Activated naive CD4-positive, alpha-beta T cell (primary cell): ENCODE measurements at places on chromosomes 4 and X.

- no peak for DNase-seq
These were observed 102.8 kb downstream of the KDM6A start for GRCh38 chrX:44975666-44976263.

- DNase-seq = no peak
These were observed 2629.2 kb downstream of the PCDH7 start for GRCh38 chr4:33349376-33349775.

DNA sequence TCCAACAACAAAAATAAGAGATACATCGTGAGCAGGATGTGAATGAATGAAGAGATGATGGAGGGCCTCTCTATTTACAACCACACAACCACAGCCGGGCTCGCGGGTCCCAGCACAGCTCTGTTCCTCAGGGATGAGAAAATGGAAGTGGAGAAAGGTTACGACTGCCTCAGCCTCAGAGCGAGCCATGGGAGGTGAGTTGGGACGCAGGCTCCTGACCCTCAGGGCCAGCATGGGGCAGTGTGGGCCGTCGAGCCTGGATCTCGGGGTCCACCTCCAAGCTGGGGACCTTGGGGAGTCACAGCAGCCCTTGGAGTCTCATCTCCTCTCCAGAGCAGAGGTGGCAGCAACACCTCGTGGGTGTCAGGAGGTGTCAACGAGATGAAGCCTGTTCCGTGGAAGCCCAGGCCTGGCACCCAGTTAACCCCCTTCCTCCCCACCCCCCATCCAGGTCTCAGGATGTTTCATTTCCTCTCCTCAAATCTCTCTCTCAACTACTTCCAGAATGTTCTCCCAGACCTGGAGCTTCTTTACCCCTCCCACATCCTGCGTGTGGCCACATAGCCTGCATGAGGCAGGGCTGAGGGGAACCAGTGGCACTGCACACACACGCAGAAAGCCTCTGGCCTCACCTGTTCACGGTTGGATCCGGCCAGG is 25.9 kb downstream of the C4orf50 start:
- DNase-seq = no peak

- no peak for DNase-seq
These were observed 1206.5 kb upstream of the PABPC4L start for GRCh38 chr4:135408109-135408508.

- DNase-seq = no peak
These were observed 106.3 kb downstream of the USP46 start for GRCh38 chr4:52552778-52553177.

DNA sequence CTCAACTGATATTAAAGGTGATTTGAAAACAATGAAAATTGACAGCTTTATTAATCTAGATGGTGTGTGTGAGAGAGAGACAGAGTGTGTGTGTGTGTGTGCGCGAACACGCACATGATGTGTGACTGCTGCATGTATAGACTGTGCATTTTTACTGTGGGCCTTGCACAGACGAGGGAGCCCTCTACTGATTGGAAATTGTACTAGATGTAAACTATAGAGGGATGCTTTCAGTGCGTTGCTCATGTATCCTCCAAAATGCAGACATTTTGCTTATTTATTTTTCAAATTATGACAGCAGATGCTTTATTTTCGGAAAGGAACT is 168.4 kb upstream of the GK2 start:
- no peak for DNase-seq

- DNase-seq = no peak
These were observed 25.7 kb upstream of the CSF2RA start for GRCh38 chrX:1242891-1243402.

DNA sequence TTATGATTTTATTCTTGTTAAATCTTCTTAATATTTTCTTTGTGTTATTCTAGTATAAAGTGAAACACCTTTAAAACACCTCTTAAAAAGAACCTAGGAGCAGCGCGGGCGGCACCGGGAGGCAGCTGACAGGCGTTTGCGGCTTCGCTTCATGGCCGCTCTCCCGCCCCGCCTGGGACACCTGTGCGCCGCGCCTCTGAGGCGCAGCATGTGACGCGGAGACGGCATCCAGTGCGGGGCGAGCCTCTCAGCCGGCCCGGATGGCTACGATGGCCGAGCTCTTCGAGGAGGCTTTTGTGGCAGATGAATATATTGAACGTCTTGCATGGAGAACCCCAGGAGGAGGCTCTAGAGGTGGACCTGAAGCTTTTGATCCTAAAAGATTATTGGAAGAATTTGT is 1592.7 kb downstream of the TECRL start:
- no peak for DNase-seq

DNA sequence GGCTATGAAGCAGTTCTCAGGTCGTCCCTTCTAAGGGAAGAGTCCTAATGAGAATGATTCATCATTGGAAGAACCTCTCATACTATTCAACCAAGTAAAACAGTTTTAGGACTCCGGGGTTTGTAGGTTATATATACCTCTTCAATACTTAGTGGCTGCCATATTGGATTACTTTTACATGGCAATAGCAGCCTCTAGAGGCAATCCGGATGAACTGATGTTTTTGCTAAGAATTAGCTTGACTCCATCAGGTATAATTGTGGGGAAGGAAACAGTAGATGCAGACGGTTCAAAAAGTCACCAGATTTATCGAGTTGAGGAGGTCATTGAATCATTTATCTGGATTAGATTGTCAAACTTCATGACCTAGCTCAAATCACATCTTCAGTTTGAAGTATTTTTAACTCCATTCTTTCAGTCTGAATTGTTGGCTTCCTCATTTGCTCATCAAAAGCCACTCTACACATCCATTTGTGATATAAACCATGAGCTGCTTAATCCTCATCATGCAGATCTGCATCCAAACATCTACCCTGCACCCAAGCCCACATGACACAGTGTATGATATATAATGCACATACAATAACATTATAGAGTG is 28.4 kb downstream of the GUCY1B1 start:
- DNase-seq = no peak

DNA sequence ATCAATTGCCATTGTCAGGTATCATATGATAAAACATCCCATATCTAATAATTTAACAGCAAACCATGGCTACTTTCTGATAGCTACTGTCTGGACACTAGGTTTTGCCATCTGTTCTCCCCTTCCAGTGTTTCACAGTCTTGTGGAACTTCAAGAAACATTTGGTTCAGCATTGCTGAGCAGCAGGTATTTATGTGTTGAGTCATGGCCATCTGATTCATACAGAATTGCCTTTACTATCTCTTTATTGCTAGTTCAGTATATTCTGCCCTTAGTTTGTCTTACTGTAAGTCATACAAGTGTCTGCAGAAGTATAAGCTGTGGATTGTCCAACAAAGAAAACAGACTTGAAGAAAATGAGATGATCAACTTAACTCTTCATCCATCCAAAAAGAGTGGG is 7.0 kb downstream of the NPY5R start:
- no peak for DNase-seq

- no peak for DNase-seq
These were observed 119.3 kb downstream of the VSIG4 start for GRCh38 chrX:65920620-65921019.

DNA sequence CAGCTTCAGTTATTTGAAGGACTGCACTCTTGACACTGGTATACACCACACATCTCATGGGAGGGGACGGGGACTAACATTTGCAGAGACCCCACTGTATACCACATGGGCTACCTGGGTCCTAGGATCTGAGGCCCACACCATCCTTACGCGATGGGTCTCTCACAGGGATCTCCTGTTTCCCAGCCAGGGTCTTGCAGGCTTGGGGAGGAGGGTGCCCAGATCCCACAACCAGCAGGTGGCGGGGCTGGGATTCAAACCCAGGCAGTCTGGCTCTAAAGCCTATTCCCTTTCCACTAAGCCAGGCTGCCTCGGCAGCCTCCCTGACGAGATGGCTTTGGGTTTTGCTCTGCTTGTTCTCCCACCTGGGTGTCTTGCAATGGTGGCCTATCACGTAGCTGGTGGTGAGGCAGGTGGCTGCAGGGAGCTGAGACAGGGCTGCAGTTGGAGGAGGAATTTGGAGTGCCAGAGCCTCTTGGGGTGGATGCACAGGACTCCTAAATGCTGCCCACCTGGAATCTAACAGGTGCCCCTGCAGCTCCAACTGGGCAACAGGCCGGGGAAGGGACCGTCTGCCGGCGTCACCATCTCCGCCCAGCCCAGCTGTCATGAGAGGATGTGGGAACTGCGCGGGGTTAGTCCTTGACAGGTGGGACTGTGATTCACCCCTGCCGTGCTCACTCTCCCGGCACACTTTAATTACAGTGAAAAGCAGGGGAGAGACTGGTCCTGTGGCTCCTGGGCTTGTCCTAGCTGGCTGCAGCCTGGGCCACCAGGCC is 110.7 kb downstream of the PSAPL1 start:
- no peak for DNase-seq

DNA sequence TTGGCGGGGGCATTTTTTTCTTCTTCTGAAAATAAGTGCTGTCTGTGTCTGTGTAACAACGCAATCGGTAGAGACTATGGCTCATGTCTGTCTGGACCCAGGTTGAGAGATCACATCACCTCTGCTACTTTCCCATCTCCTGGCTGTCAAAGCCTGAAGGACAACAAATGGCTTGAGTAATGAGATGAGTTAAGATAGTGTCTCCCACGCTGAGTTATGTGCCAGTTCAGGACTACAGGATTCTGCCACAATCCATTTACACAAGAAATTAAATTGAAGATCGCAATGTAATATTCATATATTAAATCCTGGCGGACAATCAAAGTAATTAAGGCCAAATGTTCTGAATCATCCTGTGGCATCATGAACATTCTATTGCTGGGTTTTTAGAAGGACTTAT is 16.5 kb upstream of the ARHGAP36 start:
- no peak for DNase-seq

- no peak for DNase-seq
These were observed 45.8 kb upstream of the IL21 start for GRCh38 chr4:122666527-122667245.
